DMS153 (cell line): ENCODE measurements at places on chromosomes 5 and 9.
A peak's percentile ranks its signal among the peaks of the same experiment; 100 is the strongest.

DNA sequence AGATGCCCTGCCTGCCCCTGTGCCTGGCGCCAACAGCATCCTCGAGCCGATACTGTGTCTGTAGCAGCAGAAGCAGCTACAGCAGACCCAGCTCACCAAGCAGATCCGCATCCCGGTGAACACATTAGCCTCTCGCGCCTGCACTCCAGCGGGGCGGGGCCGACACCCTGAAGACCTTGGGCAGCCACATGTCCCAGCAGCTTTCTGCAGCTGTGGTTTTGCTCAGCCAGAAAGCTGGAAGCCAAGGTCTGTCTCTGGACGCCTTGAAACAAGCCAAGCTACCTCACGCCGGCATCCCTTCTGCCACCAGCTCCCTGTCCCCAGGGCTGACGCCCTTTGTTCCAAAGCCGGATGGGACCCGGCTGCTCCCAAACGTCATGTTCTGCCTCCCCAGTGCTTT, 59.6 kb downstream of the ACTBL2 start:
- DNase-seq: no peak

DNA sequence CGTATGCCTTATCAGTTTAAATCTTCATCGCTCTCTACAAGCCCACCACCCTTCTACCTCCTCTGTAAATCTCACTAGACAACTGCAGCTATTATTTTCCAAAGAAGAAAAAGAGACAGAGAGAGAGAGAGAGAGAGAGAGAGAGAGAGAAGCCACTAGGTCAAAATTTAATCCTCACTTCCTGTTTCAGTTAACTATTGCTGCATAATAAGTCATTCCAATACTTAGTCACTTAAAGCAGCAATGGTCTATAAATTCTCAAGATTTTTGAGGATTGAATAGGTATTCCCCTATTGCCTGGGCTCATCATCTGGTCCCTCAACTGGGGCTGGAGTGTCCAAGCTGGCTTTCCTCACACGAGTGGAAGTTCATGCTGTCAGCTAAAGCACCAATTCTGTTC, 68.8 kb downstream of the ITGA1 start:
- no peak for DNase-seq

DNA sequence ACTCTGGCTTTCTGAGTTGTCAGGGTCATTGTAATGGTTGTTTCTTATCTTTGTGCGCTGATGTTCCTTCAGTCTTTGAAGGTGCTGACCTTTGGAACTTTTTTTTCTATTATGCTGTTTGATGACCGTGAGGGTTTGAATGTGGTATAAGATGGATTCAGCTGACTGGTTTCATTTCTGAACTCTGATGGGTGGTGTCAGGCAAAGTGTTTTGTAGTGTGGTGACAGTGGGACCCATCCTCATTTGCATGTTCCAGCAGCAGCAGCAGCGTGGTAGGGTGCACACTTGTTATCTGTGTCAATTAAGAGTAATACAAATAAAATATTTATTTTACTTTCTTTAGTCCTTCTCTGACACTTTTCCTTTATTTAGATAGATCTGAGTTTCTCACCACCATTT, 227.7 kb upstream of the PRR16 start:
- DNase-seq: no peak

GRCh38 chr5:68066277-68066955, 149.1 kb upstream of the PIK3R1 start:
- DNase-seq: no peak

- DNase-seq: no peak
Measured at GRCh38 chr5:53239301-53239990, 129.9 kb upstream of the MOCS2 start.

- no peak for DNase-seq
Measured at GRCh38 chr5:53418826-53419658, 61.4 kb upstream of the FST start.

- peak; percentile 77 for DNase-seq
Measured at GRCh38 chr5:8081179-8081578, 212.2 kb downstream of the MTRR start.

GRCh38 chr9:74497748-74498620, 849 bp downstream of the RORB start:
- no peak for DNase-seq

GRCh38 chr5:107129051-107129450, 541.7 kb downstream of the EFNA5 start:
- no peak for DNase-seq

DNA sequence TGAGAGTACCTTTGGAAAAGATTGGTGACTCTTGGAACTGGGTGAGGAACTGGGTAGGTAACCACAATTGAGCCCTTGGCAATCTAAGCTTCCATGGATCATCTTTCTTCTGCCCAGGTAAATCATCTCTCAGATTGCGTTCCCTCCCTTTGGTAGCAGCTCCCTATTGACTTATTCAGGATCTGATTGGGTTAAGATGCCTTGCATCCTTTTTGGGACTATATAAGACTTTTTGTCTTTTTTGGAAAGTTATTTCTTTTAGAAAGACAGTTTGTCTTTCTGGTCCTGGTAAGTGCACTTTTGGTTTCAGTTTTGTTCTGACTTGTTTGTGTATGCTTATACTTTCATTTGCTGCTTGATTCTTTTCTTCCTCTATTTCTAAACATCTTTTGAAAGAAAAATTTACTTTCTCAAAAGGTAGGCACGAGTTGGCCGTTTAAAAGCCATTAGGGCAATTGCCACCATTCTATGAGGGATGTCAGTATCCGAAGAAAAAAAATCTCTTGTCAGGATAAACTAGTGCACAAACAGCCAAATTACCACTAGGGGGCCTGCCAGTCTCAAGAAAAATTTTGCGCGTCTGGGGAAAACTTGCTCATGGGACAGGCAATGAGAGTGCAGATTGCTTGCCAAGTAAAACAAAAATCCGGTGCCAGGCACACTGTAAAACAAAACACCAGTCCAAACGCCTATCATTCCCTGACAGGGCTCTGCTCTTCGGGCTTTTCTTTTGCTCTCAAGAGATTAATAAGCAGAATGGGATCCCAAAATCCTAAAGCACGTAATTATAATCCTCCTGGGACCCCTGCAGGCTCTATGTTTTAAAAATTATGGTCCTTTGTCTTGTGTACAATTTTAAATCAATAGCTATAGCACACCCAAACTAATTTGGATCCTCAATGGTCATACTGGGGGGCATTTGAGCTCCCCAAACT, 12.8 kb downstream of the OR1J1 start:
- DNase-seq: peak; percentile 74

GRCh38 chr5:149128023-149128875, 13.0 kb upstream of the ABLIM3 start:
- DNase-seq: no peak

DNA sequence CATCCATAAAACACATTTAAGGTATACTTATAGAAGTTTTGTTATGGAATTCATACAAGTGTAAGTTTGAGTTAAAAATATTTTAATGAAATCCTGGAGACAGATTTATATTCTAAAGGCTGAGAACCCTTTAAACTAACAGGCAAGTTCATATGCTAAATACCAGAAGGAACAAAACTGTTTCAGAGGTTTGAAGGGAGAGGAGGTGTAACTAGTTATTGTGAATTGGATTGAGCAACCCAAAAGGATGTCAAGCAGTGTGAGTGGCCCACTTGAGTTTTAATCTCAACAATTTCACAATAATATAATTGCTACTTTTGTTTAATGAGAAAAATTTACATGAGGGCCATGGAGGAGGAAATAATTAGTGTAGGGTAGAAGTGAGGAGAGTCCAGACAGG, 348.5 kb upstream of the ACTBL2 start:
- DNase-seq: no peak

- no peak for DNase-seq
Measured at GRCh38 chr9:87441251-87441650, 56.4 kb upstream of the DAPK1 start.

DNA sequence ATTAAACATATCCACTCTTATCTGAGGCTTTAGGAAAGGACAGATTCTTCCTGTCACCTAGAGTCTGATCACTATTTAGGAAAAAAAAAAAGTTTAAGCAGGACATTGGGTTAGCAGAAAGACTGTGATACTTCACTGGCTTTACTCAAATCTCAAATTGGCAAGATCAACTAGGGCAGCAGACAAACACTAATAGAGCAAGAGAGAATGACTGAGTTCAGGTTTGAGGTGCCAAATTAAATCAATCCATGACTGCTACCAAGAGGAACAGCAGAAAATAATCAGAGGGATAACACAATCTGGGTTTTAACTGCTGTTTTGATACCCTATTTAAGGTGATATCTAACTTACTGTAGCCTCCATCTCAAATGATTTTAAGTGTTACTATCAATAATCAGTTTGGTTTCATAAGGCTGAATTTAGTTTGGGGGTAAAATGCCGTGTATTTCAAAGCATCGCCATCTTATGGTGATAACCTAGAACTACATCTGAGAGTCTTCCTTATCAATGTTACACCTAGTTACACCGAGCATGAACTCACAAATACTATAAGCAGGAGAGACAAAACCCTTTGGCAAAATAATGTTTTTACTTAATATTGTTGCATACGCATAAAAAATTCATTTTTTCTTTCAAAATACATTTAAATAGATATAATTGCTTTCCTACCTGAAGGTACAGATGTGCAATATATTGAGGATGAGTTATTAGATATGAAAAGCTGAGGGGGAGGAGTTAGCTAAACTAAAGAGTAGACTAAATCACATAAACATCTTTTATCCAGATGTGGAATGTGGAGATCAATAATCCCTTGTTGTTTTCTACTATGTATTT, 286.4 kb upstream of the CDH12 start:
- peak; percentile 55 for DNase-seq

DNA sequence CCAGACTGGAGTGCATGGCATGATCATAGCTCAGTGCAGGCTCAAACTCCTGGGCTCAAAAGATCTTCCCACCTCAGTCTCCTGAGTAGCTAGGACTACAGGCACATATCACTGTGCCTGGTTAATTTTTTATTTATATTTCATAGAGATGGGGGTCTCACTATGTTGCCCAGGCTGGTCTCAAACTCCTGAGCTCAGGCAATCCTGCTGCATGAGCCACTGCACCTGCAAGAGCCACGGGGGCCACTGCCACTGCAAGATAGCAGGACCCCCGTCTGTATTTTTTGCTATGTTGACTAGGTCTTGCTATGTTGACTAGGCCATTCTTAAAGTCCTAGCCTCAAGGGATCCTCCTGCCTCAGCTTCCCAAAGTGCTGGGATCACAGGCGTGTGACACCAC, 6.5 kb downstream of the CYSTM1 start:
- no peak for DNase-seq

DNA sequence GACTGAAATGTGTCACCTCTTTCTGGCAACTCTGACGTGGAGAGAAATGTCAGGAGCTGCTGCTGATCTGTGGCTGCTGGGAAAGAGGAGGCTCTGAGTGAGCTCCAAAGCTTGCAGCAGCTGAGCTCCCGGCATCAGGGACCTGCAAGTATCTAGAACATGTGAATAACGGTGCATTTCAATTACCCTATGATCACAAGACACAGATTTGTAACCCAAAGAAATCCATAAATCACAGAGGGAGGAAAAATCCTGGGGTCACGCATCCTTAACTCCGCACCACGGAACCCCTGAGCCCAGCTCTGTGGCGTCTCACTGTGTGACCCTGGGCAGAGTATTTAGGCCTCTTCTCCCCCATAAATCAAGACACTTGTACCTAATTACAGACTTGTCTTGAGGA, 139.8 kb downstream of the IRX2 start:
- DNase-seq: no peak

GRCh38 chr5:36162810-36163486, 11.0 kb downstream of the SKP2 start:
- DNase-seq: no peak

- DNase-seq: peak; percentile 36
Measured at GRCh38 chr9:127214421-127215267, 49.9 kb upstream of the GARNL3 start.

GRCh38 chr9:123311250-123311752, 42.9 kb upstream of the STRBP start:
- DNase-seq: no peak

- DNase-seq: no peak
Measured at GRCh38 chr5:132193165-132193694, 34.4 kb downstream of the P4HA2 start.

- peak; percentile 9 for DNase-seq
Measured at GRCh38 chr5:139543423-139543991, 17.6 kb upstream of the UBE2D2 start.

DNA sequence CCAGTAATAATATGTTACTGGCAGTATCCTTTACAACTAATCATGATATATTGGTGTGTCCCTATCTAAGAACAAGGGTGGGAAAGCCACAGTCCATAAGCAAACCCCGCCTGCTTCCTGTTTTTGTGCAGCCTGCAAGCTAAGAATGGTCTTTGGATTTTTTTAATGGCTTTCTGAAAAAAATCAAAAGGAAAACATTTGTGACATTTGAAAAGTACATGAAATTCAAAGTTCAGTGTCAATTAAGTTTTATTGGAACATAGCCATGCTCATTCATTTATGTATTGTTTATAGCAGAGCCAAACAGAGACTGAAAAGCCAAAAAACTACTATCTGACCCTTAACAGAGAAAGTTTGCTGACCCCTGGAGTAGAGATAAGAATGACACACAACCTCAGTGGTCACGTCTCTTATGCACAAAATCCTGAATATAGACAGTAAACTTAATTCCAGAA, 12.8 kb upstream of the TMEM245 start:
- no peak for DNase-seq

GRCh38 chr9:35517131-35517530, 27.2 kb downstream of the RUSC2 start:
- DNase-seq: no peak
